Hematopoietic multipotent progenitor cell treated with erythropoietin and hydrocortisone succinate and interleukin-3 and kit ligand, for 8 days (in vitro differentiated cells): ENCODE measurements at places on chromosomes 2 and 18.

- no peak for DNase-seq
These were observed 165.5 kb downstream of the TGIF1 start for GRCh38 chr18:3615374-3615985.

DNA sequence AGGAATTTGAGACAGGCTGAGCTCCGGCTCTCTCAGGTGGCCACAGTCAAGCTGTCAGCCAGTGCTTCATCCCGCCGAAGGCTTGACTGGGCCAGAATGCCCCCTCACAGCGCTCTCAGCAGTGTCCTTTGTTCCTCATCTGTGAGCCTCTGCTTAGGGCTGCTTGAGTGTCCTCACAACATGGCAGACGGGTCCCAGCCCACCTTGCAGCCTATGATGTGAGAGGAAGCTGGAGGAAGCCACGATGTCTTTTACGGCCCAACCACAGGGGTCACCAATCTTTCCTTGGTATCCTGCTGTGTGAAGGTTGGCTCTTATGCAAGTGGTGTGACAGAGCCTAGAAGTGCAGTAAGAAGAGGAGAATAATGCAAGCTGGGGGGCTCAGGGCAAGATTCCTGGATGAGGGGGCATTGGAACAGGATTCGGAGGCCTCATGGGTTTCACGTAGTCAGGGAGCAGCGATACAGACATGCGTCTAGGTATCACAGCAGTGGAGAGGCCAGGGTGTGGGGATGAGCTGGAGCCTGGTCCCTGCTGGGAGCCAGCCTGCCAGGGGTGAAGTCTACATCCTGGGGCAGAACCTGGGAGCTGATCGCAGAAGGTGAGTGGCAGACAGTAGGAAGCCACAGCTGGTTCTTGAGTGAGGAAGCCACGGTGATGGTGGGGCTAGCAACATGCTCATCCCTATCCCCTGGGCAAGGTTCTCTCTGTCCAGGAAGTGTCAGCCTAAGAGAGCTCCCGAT is 234.1 kb downstream of the GLI2 start:
- DNase-seq = no peak

DNA sequence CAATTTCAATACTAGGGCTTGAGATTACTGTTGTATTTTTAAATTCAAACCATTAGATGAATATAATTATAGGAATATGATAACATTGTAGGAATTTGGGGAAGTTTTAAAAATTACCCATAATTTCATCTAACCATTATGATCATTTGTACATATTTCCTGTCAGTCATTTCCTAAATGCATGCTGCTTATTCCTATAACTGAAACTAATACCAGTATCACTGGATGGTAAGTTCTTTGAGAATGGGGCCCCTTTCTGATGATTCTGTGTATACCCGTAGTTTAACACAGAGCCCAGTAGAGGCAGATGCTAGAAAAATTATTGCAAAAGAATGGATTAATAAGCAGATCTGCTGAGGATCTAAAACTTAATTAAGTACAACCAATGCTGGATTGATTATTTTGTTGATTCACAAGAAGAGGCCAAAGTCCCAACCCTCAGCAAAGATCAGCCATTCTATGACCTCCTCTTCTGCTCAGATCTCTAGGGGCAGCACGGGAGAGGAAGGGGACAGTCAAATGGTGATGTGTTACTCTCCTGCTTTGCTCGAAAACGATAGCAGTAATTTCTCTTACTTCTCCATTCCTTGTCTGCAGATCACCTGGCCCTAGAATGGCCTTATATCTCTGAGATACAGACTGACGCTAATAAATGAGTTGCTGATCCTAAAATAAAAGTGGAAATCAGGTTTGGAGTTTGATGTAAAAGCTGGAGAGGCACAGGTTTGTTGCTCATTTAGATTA is 69.5 kb upstream of the PELI1 start:
- no peak for DNase-seq

DNA sequence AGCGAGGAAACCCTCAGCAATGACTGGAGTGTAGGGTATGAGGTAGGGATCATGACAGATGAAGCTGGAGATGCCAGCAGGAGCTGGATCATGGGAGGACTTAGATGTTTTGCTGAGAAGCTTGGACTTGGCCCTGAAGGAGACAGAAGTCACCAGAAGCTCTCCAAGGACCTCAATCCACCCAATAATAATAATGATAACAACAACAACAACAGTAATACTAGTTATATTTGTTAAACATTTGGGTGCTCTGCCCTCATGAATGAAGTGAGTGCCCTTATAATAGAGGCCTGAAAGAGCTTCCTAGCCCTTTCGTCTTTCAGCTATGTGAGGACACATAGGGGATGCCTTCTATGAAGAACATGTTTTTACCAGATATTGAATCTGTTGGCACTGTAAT is 163.9 kb downstream of the DDX1 start:
- DNase-seq = no peak

DNA sequence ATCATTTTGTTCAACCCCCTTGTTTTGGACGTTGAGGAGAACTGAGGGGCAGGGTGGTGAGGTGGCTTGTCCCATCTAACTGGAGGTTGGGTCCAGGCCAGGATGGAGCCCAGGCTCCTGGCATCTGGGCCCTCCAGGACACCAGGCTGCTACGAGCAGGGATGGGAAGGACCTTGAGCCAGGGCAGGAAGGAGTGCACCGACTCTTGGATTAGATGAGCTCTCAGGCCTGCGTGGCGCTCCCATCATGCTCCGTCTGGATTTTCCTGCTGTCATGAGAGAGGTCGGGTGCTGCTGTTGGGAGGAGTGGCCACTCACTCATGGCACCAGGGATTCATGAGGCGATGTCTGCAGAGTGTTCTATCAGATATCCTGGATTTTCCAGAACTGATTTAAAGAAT is 18.3 kb upstream of the ALLC start:
- no peak for DNase-seq

DNA sequence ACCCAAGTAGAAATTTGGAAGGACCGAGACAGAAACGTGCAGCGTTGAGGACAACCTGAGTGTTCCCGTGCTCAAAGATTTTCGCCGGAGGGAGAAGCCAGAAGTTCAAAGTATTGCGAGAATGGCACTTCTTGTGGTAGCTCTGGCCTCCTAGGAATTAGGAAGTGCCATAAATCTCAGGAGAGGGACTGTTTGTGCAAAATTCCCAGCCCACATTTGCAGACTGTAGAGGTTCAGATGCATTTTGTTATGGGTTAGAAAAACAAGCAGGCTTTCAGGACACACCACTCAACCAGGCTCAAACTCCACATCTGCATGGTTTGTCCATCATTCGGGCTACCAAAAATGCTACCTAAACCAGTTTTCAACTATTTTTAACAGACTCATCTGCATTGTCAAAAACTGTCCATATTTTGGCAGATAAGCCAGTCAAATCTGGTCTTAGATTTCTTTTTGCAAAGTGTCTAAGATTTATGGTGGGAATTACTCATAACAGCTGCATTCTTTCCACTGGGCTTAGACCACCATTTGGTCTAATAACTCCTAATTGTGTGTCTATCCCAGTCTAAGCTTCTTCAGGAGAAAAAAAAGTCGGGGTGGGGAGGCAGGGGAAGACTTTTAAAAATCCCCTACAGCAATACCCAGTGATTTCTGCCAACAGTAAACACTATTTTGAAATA is 422.9 kb downstream of the ARHGAP15 start:
- no peak for DNase-seq

DNA sequence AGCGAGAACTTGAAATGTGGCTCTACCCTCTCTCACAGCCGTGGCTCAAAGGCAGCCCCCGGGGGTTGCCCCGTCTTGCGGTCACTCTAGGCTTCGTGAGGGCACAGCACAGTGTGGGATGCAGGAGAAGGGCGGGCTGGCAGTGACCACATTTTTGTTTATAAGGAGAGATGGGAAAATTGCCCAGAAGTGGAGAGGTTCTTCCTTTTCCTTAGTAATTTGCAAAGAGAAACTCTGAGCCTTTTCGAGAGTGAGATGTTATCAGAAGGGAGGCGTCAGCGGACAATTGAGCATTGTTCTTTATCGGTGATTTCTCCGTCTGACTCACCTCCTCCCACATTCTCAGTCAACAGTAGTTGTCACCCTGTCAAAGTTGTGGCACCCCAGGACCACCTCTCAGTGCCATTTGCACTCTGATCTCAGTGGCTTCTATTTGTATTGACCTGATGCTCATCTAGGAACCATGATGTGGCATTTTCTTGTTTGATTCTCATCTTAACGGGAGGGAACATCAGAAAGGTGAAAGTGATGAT is 89.6 kb downstream of the ACAA2 start:
- DNase-seq = no peak

- DNase-seq = no peak
These were observed 173.3 kb downstream of the KCNE4 start for GRCh38 chr2:223225266-223225665.
